Astrocyte (in vitro differentiated cells and primary cell): ENCODE measurements at places on chromosomes 5 and 9. TPM values are rescaled to one million over a fixed set of nuclear protein-coding genes. Genes with fewer than 3 reads are reported as not detected.
A peak's percentile ranks its signal among the peaks of the same experiment; 100 is the strongest.

The DMRTA1 gene
- 6.1 and 6.2 TPM in 2 replicates for total RNA-seq

The FAT2 gene
- 0.07 and 0.14 TPM in 2 replicates for total RNA-seq

The IFNB1 gene
- total RNA-seq, result 2.5 and 3.2 TPM in 2 replicates

The OBP2B gene
- not detected in 2 replicates for total RNA-seq

The GFI1B gene
- not detected in 2 replicates for total RNA-seq

The BARHL1 gene
- total RNA-seq, result not detected in 2 replicates

The RFX3 gene
- total RNA-seq, result 12.1 and 12.6 TPM in 2 replicates

DNA sequence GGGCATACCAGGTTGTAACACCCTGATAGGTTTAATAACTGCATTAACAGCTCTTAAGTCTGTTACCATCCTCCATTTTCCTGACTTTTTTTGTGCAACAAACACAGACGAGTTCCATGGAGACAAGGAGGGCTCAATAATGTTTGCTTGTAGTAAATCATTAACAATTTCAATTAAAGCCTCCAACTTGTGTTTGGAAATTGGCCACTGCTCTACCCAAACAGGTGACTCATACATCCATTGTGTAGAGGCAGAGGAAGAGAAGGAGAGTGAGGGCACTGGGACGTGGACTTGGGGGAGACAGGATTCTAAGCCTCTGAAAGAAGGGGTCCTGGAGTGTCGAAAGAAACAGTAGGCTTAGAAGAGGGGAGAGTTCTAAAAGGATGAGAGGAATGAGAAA, 213.6 kb upstream of the KCNN2 start:
- H3K4me3 ChIP-seq, result no peak overlapping the region
- H3K27me3 ChIP-seq, result no peaks in the 10 kb centered on the region
- H3K4me1 ChIP-seq, result no peaks in the 10 kb centered on the region
- no peaks in the 10 kb centered on the region for H3K36me3 ChIP-seq

- H3K27me3 ChIP-seq, result no peaks in the 10 kb centered on the region
- peak; percentile 95 for DNase-seq
- H3K36me3 ChIP-seq, result no peaks in the 10 kb centered on the region
- H3K4me3 ChIP-seq, result peak overlapping the region; percentile 86
- peak overlapping the region; percentile 88 for H3K27ac ChIP-seq
Measured at GRCh38 chr9:89179895-89180734, 1.5 kb upstream of the SHC3 start.

GRCh38 chr9:75071530-75072122, 16.3 kb downstream of the NMRK1 start:
- peaks cover 6% of the 10 kb centered on the region for H3K4me1 ChIP-seq
- no peaks in the 10 kb centered on the region for H3K27me3 ChIP-seq
- H3K36me3 ChIP-seq, result no peaks in the 10 kb centered on the region

GRCh38 chr9:95667789-95668188, 151.0 kb upstream of the PTCH1 start:
- H3K4me3 ChIP-seq, result no peak overlapping the region
- H3K27me3 ChIP-seq, result peaks cover 20% of the 10 kb centered on the region
- H3K4me1 ChIP-seq, result no peaks in the 10 kb centered on the region
- no peak overlapping the region for H3K27ac ChIP-seq

DNA sequence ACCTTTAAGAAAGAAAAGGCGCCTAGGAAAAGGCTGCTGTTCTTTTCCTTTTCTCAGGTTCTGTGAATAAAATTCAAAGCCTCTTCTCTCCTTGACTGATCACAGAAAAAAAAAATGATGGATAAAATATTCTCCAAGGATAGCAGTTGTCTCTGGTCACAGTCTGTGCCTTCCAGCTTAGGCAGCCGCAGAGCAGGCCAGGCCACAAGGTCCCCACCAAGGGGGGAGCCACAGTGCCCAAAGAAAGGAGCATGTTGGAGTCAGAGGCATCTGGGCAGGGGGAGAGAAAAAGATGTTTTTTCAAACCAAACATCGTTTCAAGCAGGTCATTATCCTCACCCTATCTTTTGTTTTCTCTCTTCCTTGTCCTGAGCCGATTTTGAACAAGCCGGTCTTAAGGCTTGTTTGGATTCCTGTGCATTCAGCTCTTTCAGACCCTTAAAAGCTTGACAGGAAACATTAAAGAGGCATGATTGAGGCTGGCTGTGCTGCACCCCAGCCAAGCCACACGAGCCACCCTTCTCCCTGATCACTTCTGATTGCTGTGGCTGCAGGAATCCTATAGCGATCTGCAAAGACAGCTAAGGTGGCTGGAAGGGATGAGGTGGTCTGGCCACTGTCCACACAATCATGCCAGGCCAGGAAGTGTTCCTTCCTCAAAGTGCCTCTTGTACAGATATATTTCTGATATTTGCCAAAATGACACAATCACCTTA, 284.6 kb upstream of the TLE4 start:
- H3K36me3 ChIP-seq, result no peaks in the 10 kb centered on the region
- H3K4me1 ChIP-seq, result no peaks in the 10 kb centered on the region
- no peak overlapping the region for H3K4me3 ChIP-seq

DNA sequence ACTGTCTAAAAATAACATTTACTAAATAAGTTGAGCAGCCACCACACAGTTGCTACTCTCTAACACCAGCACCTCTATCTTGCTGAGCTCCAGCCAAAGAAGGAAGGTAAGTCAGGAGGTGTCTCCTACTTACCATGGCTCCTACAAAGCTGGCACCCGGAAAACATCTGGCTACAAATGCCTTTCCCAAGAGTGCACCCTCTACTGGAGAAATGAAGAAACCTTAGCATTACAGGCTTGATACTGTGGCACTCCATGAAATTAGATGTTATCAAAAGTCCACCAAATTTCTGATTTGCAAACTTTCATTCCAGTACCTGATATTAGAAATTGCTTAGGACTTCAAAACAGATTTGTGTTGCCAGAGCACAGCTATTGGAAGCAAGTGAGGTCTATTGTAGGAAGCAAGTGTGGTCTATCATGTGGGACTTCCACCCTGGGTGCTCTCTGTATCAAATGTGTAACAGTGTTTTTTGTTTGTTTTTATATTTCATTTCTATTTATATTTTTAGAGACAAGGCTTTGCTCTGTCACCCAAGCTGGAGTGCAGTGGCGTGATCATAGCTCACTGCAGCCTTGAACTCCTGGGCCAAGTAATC, 25.7 kb upstream of the RFK start:
- H3K27ac ChIP-seq, result no peak overlapping the region
- no peak for DNase-seq
- H3K27me3 ChIP-seq, result no peaks in the 10 kb centered on the region
- no peak overlapping the region for H3K4me3 ChIP-seq

GRCh38 chr5:151597749-151598148, 6.6 kb upstream of the FAT2 start:
- H3K27me3 ChIP-seq, result no peaks in the 10 kb centered on the region
- H3K27ac ChIP-seq, result no peak overlapping the region
- no peak overlapping the region for H3K4me3 ChIP-seq
- H3K4me1 ChIP-seq, result peaks cover 3% of the 10 kb centered on the region
- no peak for DNase-seq

- H3K27ac ChIP-seq, result no peak overlapping the region
- no peaks in the 10 kb centered on the region for H3K27me3 ChIP-seq
- H3K36me3 ChIP-seq, result no peaks in the 10 kb centered on the region
- H3K4me3 ChIP-seq, result no peak overlapping the region
- no peak for DNase-seq
- no peaks in the 10 kb centered on the region for H3K4me1 ChIP-seq
Measured at GRCh38 chr5:170143091-170143490, 37.4 kb downstream of the FOXI1 start.

- H3K4me3 ChIP-seq, result no peak overlapping the region
- no peaks in the 10 kb centered on the region for H3K36me3 ChIP-seq
- no peak for DNase-seq
Measured at GRCh38 chr5:42454216-42454995, 31.2 kb downstream of the GHR start.

DNA sequence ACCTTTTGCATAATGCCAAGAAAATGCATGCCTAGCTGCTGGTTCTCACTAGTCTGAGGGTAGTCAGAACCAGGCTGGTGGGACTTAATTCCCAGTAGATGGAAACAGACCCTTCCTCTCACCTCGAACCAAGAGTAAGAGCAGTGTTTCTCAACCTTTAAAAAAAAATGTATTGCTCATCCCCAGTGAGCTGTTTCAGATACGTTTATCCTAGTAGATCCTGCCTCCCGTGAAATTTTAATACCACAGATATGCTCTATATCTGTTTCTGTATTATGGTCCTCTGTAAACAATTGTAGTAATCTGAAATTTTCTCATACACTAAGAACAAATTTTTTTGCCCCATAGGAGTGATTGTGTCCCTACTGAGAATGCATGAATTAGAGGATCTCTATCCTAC, 86.2 kb downstream of the TEK start:
- H3K4me1 ChIP-seq, result peaks cover 13% of the 10 kb centered on the region
- no peak overlapping the region for H3K27ac ChIP-seq
- H3K4me3 ChIP-seq, result no peak overlapping the region
- DNase-seq, result no peak
- no peaks in the 10 kb centered on the region for H3K27me3 ChIP-seq

DNA sequence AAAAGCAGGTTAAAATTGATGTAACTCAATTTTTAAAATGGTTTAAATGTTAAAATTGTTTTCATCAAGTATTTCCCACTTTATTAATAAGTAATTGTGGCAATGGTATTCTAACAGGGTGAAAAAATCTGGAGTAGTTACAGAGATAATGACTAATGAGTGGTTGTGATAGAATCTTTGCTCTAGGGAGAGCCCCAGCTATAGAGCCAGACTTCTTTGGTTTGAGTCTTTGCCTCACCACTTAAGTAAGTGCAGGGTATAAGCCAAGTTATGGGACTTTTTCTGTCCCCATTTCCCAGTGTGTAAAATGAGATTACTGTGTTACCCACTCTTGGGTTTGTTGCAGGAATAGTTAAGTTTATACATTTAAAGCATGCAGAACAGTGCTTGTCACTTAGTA, 158.1 kb downstream of the FER start:
- peaks cover 3% of the 10 kb centered on the region for H3K4me1 ChIP-seq
- H3K4me3 ChIP-seq, result no peak overlapping the region
- H3K36me3 ChIP-seq, result peaks cover 3% of the 10 kb centered on the region
- no peaks in the 10 kb centered on the region for H3K27me3 ChIP-seq

DNA sequence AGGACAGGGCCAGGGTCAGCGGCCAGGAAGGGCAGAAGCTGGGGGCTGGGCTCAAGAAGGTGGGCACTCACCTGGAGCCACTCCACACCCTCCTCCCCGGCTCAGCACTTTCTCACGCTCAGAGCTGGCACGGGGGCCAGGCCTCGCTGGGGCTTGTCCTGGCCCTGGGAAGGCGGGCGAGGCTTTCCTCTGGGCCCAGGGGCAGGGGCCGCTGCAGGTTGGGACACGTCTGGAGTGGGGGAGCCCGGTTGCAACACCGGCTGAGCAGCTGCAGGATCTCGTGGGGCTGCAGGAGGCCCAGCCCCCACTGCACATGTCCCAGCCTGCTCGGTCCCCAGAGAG, 38.9 kb upstream of the EGFL7 start:
- H3K27me3 ChIP-seq, result no peaks in the 10 kb centered on the region
- H3K4me3 ChIP-seq, result no peak overlapping the region
- no peak for DNase-seq
- H3K27ac ChIP-seq, result no peak overlapping the region
- H3K36me3 ChIP-seq, result no peaks in the 10 kb centered on the region
- H3K4me1 ChIP-seq, result peaks cover 7% of the 10 kb centered on the region

DNA sequence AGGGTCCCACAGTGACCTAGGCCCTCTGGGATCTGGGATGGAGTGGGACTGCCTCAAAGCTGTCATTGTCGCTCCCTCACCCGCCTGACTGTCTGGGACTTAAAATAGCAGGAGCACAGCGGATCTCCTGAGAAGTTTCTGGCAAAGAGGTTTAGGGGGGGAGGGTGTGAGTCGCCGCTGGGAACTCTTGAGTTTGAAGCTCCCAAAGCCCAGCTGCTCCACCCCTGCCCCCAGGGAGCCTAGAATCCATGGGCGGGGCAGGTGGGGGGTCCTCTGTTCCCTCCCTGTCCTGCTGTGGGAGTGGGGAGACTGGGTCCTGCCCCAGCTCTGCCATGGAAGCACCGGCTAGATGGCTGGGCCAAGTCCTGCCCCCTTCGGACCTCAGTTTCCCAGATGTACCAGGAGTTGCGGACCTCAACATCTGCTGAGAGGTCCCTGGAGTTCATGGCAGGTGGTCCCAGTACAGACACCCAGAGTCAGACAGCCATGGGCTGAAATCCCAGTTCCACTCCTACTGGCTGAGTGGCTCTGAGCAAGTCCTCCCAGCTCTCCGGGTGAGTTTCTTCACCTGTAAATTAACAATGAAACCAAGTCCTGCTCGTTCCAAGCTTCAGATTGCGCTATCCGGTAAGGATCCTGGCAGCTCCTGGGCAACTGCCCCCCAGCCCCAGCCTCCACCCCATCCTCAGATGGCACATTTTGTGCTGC, 985 bp upstream of the WDR38 start:
- H3K27ac ChIP-seq, result no peak overlapping the region
- peaks cover 3% of the 10 kb centered on the region for H3K36me3 ChIP-seq
- H3K4me1 ChIP-seq, result peaks cover 13% of the 10 kb centered on the region

GRCh38 chr5:177445052-177445916, 1.3 kb upstream of the PRR7 start:
- no peak overlapping the region for H3K27ac ChIP-seq
- no peaks in the 10 kb centered on the region for H3K27me3 ChIP-seq
- peaks cover 18% of the 10 kb centered on the region for H3K4me1 ChIP-seq
- H3K4me3 ChIP-seq, result no peak overlapping the region
- no peak for DNase-seq

DNA sequence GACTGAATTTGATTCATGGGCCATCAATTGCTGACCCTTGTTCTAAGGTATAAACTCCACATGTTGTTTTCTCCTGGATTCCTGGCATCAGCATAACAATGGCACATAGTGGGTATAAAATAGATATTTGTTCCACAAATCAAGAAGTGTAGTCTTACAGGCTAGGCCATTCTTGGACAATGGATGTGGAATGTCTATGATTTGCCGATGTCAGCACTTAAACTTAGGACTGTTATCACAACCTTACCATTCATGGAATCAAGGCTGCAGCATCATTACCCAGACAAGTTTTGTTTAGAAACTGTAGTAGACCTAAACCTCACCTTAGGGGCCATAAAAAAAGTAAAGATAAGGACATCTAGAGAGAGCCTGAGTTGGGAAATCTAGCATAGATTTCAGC, 680.0 kb downstream of the BRINP1 start:
- no peak for DNase-seq
- no peaks in the 10 kb centered on the region for H3K4me1 ChIP-seq
- no peaks in the 10 kb centered on the region for H3K27me3 ChIP-seq
- no peaks in the 10 kb centered on the region for H3K36me3 ChIP-seq

DNA sequence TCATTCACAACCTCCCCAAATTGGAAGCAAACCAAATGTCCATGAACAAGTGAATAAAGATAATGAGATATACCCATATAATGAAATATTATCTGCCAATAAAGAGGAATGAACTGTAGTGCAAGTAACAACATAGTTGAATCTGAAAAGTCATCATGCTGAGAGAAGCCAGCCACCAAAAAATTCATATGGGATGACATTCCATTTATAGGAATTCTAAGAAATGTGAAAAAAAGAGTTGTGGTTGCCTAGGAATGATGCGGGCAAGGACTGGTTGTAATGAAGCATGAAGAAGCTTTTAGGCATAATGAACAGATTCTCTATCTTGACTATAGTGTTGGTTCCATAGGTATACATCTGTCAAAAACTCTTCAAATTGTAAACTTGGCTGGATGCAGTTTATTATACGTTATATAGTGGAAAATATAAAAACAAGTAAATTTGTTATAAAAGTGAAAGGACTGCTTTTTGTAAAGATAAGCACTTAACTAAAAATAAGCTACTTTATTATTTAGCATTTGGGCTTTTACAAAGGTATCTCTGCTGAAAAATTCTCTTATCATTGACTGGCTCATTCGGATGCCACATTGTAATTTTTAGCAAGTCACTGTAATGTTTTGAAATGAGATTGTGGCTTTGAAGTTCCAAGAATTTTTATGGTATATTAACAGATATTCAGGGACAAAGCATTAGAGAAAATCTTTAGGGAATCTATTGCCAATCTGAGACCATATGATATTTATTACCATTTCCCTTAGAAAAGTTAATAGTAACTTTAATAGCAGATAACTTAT, 21.2 kb upstream of the TTC23L start:
- no peak overlapping the region for H3K4me3 ChIP-seq
- no peaks in the 10 kb centered on the region for H3K27me3 ChIP-seq
- H3K36me3 ChIP-seq, result peaks cover 54% of the 10 kb centered on the region
- H3K27ac ChIP-seq, result peak overlapping the region; percentile 56
- peak; percentile 83 for DNase-seq
